ENCODE measurements at places on chromosomes 12 and 14. TPM values are rescaled to one million over a fixed set of nuclear protein-coding genes. Genes with fewer than 3 reads are reported as not detected.

DNA sequence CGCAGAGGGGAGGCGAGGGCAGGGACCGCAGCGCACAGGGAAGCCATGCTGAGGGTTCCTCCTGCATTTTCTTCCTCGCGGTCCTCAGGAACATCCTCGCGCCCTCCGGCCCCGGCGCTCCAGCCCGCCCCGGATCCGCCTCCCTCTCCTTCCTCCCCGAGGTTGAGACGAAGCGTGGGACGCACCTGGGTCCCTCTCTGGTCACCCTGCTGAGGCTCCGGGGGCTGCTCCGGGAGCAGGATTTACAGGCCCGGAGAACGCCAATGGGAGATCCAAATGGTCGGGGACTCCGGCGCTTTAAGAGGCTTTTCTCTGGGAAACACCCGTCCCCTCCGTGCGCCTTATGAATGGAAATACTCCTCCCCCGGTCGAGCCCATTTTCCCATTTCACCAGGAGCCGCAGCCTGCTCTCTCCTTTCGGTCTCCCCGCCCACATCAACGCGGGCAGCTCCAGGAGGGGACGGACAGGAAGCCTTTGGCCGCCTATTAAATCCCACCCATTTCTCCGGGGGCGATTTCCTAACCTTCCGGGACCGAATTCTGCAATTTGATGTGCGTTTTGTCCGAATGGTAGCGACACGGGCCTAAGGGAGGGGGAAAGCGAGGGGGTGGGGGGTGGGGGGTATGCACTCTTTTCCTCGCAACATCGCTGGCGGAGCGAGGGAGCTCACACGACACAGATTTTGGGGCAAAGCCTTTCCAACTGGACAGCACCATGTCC lies at the start of gene UNC79:
TSS of gene UNC79 (plus strand) at position 625 of the 721 bp plus-strand sequence. CDS start at position 716, 91 bp downstream.
- no peak for DNase-seq
- no peak within 1 kb of the TSS for H3K4me3 ChIP-seq
- H3K4me1 ChIP-seq: no peaks in the 10 kb centered on the region
- H3K36me3 ChIP-seq: no peaks in the 10 kb centered on the region

DNA sequence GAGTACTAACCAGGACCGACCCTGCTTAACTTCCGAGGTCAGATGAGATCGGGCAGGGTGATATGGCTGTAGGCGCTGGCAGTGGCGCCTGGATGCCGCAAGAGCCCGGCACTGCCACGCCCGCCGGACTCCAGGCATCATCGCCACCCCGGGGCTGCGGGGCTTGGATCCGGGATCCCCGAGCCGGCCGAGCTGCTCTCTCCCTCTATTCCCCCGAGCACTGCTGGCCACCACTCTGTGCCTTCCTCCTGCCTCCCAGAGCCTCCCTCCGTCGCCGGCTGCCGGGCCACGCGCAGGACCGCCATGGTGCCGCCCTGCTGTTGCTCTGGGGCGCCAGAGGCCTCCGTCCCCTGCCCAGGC lies 153.2 kb upstream of the ALG10B start:
- H3K27me3 ChIP-seq: no peaks in the 10 kb centered on the region
- H3K4me1 ChIP-seq: no peaks in the 10 kb centered on the region
- no peak overlapping the region for H3K27ac ChIP-seq
- no peaks in the 10 kb centered on the region for H3K36me3 ChIP-seq
- DNase-seq: no peak
- H3K4me3 ChIP-seq: no peak overlapping the region

DNA sequence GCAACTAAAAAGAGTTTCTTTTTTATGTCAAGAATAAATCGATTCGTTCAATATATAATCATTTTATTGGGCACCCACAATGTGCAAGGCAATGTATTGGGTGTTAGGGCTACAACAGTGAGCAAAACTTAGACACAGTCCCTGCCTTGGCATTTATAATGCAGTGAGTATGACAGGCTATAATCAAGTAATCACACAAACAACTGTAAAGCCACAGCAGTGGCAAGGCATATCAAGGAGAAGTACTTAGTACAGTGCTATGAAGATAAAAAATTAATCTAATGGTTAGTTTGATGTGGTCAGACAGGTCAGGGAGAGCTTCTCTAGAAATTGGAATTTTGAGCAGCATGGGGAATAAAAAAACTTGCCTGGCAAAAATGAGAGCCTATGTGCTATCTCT lies 39.5 kb upstream of the OTOGL start:
- H3K36me3 ChIP-seq: no peaks in the 10 kb centered on the region
- DNase-seq: no peak
- no peaks in the 10 kb centered on the region for H3K27me3 ChIP-seq
- H3K4me1 ChIP-seq: no peaks in the 10 kb centered on the region
- H3K27ac ChIP-seq: no peak overlapping the region
- H3K4me3 ChIP-seq: no peak overlapping the region

DNA sequence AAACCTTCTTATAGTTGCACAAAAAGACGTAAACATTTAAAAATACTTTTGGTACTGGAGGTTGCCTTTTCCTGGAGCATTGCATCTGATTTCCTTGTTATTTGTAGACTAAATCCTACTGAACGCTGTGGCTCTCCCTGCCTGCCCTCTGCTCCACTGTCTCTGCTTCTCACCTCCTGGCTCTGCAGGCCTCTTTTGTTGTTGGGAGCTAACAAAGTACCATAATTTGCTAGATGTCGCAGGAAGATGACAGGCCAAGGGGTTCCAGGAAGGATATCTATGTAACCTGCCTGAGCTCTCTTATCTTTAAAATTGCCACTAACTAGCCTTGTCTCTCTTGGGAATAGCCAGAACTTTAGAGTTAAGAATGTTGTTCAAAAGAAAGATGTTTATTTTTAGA lies 21.4 kb downstream of the SYNE2 start:
- peak overlapping the region; percentile 61 for H3K27ac ChIP-seq
- DNase-seq: no peak

GRCh38 chr12:20245491-20245890 lies 122.8 kb upstream of the PDE3A start:
- no peaks in the 10 kb centered on the region for H3K4me1 ChIP-seq
- H3K4me3 ChIP-seq: no peak overlapping the region
- DNase-seq: no peak
- no peak overlapping the region for H3K27ac ChIP-seq

DNA sequence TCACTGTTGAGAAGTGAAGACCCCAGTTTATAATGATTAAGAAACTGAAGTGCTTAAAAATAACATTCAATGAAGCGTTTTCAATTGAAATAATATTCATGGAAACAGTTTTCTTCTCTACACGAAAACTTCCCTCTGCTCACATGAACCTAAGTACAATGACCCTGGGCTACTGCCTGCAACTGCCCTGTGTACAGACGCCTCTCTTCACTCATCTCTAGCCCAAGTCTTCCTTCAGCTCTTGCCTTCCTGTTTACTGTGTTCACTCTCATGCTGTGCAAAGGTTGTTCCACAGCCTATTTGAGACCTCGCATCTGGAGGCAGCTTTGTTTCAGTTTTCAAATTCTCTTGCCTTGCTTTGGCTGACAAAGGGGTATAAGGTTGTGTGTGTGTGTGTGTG lies 100.8 kb downstream of the GRIN2B start:
- DNase-seq: no peak
- peaks cover 13% of the 10 kb centered on the region for H3K27me3 ChIP-seq
- H3K4me1 ChIP-seq: no peaks in the 10 kb centered on the region
- no peaks in the 10 kb centered on the region for H3K36me3 ChIP-seq

DNA sequence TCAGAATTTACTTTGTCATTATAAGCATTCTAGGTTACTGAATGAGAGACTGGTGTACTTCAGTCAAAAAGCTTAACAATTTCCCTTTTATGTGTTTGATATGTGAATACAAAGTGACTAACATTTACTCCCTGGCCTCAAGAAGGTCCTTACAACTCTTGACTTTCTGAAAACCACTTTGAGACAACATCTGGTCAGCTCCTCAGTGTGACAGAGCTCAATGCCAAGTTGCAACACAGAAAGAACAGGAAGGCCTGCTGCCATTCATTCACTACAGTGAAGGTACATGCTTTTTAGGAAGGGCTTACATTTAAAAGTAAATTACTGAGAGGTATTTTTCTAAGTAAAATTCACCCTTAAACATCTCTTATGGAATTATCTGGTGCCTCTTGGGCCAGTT lies 2.3 kb upstream of the NAA30 start:
- no peaks in the 10 kb centered on the region for H3K36me3 ChIP-seq
- peaks cover 7% of the 10 kb centered on the region for H3K4me1 ChIP-seq
- no peak overlapping the region for H3K4me3 ChIP-seq
- no peaks in the 10 kb centered on the region for H3K27me3 ChIP-seq

DNA sequence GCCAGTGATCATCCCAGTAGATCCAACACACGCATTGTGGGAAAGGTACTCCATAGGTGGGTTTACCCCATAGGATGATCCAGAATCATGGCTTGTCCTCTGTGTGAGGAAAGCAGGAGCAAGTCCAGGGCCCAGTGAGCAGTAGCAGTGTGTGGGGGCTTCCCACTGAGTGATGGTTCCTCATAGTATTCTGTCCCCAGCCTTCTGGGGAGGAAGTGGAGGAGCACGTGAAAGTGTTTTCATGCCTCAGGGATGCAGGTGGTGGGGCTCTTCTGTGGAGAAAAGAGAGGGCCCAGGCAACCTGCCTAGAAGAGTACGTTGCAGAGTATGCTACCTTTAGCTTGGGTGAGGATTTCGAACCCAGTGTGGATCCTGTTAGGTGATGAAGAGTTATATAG lies 56.5 kb downstream of the SUSD6 start:
- DNase-seq: no peak
- H3K4me3 ChIP-seq: no peak overlapping the region
- peak overlapping the region; percentile 17 for H3K27ac ChIP-seq
- peaks cover 34% of the 10 kb centered on the region for H3K4me1 ChIP-seq
- peaks cover 29% of the 10 kb centered on the region for H3K36me3 ChIP-seq

DNA sequence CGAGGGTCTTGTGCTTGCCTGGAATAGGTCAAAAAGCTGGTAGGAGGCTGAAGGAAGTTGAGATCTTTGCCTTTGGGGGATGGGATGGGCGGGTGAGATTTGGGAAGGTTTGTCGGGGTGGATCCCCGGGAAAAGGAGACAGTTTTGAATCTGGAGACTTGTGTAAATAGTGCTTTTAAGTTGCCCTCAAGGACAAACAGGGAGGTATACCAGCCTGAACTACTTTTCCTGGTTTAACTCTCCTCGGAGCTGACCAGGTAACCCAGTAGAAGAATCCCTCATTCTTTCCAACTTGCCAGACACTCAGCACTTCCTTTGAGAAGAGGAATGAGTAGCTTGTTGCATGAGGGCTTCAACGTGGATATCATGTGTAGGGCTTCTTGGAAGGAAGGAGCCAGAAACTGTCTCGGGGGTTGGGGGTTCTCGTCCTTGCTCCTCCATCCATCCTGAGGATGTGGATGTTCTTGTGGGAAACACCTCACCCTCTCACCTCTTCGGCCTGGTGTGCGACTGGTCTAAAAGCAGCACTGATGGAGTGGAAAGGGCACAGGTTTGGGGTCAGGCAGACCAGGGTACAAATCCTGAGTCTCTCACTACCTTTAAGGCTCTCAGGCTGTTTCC lies 1.9 kb downstream of the TEAD4 start:
- peaks cover 14% of the 10 kb centered on the region for H3K4me1 ChIP-seq

GRCh38 chr12:94586589-94587259 lies 63.6 kb downstream of the TMCC3 start:
- H3K27me3 ChIP-seq: no peaks in the 10 kb centered on the region
- H3K27ac ChIP-seq: no peak overlapping the region
- H3K36me3 ChIP-seq: peaks cover 1% of the 10 kb centered on the region
- H3K4me1 ChIP-seq: peaks cover 6% of the 10 kb centered on the region

GRCh38 chr12:26124446-26125399 lies at the start of gene BHLHE41:
BHLHE41 (minus strand) TSS chr12:26125037; CDS start chr12:26124779, 258 bp downstream.
- H3K4me3 ChIP-seq: peak within 1 kb of the TSS; percentile 94
- H3K27ac ChIP-seq: peak within 1 kb of the TSS; percentile 63

DNA sequence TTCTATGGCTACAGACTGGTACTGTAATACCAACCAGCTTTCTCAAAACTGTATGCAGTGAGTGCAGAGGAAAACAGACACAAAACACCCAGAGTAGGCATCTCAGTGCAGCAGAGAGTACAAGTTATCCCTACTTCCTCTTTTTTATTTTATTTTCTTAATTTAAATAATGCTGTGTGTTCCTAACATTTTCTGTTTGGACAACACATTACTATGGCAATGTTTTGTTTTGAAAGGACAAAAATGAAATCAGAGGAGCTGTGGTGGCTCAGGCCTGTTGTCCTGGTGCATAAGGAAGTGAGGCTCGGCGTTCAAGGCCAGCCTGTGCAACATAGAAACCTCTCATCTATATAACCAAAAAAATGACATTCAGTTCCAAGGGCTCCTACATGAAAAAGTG lies 33.7 kb upstream of the SELPLG start:
- H3K27ac ChIP-seq: no peak overlapping the region
- H3K27me3 ChIP-seq: no peaks in the 10 kb centered on the region
- H3K4me1 ChIP-seq: peaks cover 34% of the 10 kb centered on the region
- no peak overlapping the region for H3K4me3 ChIP-seq
- no peak for DNase-seq
- peaks cover 13% of the 10 kb centered on the region for H3K36me3 ChIP-seq

GRCh38 chr12:6620137-6620884 lies 13.1 kb upstream of the CHD4 start:
- no peaks in the 10 kb centered on the region for H3K36me3 ChIP-seq
- H3K27ac ChIP-seq: no peak overlapping the region
- H3K4me1 ChIP-seq: peaks cover 6% of the 10 kb centered on the region
- no peak overlapping the region for H3K4me3 ChIP-seq
- H3K27me3 ChIP-seq: no peaks in the 10 kb centered on the region

DNA sequence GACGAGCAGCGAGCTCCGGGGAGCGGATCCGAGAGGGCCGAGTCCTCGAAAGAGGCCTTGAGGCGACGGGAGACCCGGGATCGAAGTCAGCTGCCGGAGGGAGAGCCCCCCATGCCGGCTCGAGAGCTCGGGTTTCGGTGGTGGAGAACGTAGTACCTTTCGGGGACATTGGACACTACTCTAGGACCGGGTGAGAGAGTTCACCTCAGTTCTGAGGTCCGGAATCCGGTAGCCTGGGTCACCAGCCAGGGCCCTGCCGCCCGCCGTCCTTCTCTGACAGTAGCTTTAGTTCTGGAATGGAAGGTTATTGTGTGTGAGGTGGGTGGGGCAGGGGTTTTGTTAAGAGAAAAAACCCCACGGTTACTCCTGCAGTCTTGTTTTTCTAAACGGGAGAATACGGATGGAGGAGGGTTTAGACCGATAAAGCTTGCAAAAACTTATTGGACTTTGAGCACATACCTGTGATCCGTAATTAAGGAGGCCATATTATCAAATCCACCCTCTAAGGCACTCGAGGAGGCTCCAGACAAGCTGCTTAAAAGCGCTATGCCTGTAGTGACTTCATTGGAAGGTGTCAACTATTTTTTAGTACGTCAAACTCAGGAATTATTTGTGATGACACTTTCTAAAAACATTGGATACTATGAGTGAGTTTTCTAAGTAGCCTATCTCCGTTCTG lies 765 bp downstream of the SCYL2 start:
- DNase-seq: peak; percentile 40
- peak overlapping the region; percentile 99 for H3K4me3 ChIP-seq
- no peaks in the 10 kb centered on the region for H3K27me3 ChIP-seq
- no peaks in the 10 kb centered on the region for H3K36me3 ChIP-seq

- DNase-seq: peak; percentile 35
- peaks cover 42% of the 10 kb centered on the region for H3K4me1 ChIP-seq
- H3K27ac ChIP-seq: no peak overlapping the region
- H3K36me3 ChIP-seq: no peaks in the 10 kb centered on the region
- no peak overlapping the region for H3K4me3 ChIP-seq
Measured at GRCh38 chr12:92596383-92596782, 106.4 kb upstream of the PLEKHG7 start.

The USP44 gene
- total RNA-seq: not detected

The SLCO1C1 gene
- not detected for total RNA-seq

The TNFAIP2 gene
- 17.9 TPM for total RNA-seq

The GLI1 gene
- not detected for total RNA-seq

The PRH2 gene
- not detected for total RNA-seq

The CCDC184 gene
- total RNA-seq: not detected

The SLC8B1 gene
- 15.7 TPM for total RNA-seq

The ARHGEF25 gene
- total RNA-seq: 0.83 TPM

The SERPINA12 gene
- total RNA-seq: not detected

The ACSM4 gene
- not detected for total RNA-seq

The BIN2 gene
- total RNA-seq: not detected

The PELI2 gene
- total RNA-seq: 0.19 TPM
